ENCODE measurements at places on chromosomes 1 and 21. TPM values are rescaled to one million over a fixed set of nuclear protein-coding genes. Genes with fewer than 3 reads are reported as not detected.

RAB25 gene
- total RNA-seq: not detected

VSIG8 gene
- not detected for total RNA-seq

F3 gene
- 26.9 TPM for total RNA-seq

HUNK gene
- total RNA-seq: not detected

METTL25B gene
- total RNA-seq: 10.7 TPM

LINGO4 gene
- total RNA-seq: not detected

ANKRD35 gene
- 5.5 TPM for total RNA-seq

CACNA1S gene
- not detected for total RNA-seq

C8A gene
- total RNA-seq: not detected

CRYBG2 gene
- not detected for total RNA-seq

NLRP3 gene
- total RNA-seq: 0.18 TPM

SVBP gene
- total RNA-seq: 9.7 TPM

EPS15 gene
- 57.9 TPM for total RNA-seq

HAO2 gene
- not detected for total RNA-seq

TNFRSF4 gene
- not detected for total RNA-seq

C1orf105 gene
- not detected for total RNA-seq

RAB13 gene
- 47.3 TPM for total RNA-seq

SPRR1B gene
- not detected for total RNA-seq

SIM2 gene
- not detected for total RNA-seq

PI4KB gene
- 78.7 TPM for total RNA-seq

TFF2 gene
- not detected for total RNA-seq

MYCL gene
- total RNA-seq: not detected

LCK gene
- total RNA-seq: not detected

PTCH2 gene
- under 0.01 TPM for total RNA-seq

FAM72A gene
- 1.7 TPM for total RNA-seq

LPAR3 gene
- total RNA-seq: 3.7 TPM

PPIAL4G gene
- not detected for total RNA-seq

BRINP3 gene
- total RNA-seq: not detected

LDLRAD2 gene
- under 0.01 TPM for total RNA-seq

FCRLA gene
- 4.6 TPM for total RNA-seq

NEK2 gene
- 29.1 TPM for total RNA-seq

OVAAL gene
- total RNA-seq: not detected

Measured in myometrial cell (primary cell).